ENCODE measurements at places on chromosomes 5 and 9.

DNA sequence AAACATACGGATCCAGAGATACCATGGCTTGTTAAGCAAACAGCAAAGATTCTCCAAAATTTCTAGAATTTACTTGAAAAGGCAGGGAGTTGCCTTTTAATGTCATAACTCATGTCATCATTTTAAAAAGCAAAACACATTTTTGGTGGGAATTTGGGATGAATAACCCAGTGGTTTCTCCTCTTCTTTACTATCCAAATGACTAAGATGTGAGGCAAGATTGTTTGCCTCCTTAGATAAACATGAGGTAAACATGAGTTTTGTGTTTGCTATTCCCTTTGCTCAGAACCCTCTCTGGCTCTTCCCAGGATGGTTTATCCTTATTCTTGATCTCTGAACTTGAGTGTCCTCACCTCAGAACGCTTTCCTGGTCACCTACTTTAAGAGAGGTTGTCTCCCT is 267.0 kb downstream of the EBF1 start:
- DNase-seq: no peak

GRCh38 chr5:59562756-59563389 is 330.7 kb downstream of the PDE4D start:
- DNase-seq: no peak

DNA sequence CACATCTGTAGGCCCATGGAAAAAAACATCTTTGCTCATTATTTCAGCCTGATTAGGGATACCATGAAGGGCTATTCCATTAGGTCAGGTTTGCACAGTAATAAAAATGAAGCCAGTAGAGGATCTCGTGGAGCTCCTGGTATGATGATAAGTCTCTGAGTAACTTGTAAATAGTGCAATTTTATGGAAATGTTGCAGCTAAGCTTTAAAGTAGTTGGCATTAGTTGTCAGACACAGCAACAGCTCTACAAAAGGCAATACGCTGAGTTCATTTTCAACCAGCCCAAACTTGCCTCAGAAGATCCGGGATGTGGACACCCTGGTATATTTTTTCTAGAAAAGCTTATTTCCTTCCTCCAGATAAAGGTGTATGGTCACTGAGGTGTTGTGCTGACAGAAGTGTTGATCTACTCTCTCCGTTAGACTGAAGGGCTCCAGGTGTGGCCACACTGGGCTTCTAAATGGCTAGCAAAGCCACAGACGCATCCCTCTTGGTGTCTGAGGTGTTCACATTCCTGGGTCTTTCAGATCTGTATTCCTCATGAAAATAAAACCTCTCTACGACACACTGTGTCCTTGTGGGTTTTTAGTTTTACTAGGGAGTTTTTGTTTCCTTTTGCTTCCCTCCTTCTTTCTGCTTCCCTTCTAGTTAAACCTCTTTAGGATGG is 141.6 kb downstream of the GHR start:
- no peak for DNase-seq

DNA sequence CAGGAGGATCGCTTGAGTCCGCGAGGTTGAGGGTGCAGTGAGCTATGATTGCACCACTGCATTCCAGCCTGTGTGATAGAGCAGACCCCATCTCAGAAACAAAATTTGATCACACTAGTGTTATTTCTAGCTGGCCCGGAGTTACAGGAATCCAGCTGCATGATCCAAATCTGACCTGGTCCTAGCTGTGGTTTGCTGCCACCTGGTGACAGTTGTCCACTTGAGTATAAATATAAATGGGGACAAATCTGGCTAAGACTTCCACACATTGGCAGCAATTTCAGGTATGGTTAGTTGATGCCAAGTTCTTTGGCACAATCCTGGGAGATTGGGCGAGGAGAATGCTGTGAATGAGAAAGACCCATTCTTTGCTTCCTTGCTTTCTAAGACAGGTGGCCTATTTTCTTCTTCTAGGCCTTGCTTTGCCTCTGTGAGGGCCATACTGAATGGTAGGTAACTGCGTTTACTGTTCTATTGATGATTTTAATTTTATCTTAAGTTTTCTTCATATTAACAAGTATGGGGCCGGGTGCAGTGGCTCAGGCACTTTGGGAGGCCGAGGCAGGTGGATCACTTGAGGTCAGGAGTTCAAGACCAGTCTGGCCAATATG is 35.4 kb downstream of the UBE2R2 start:
- peak; percentile 78 for DNase-seq

GRCh38 chr5:94623011-94623410 is 4.5 kb downstream of the SLF1 start:
- DNase-seq: no peak

GRCh38 chr9:74025402-74025925 is 471.7 kb upstream of the RORB start:
- DNase-seq: no peak

- DNase-seq: no peak
Measured at GRCh38 chr9:136499071-136499934, 16.5 kb upstream of the SEC16A start.

DNA sequence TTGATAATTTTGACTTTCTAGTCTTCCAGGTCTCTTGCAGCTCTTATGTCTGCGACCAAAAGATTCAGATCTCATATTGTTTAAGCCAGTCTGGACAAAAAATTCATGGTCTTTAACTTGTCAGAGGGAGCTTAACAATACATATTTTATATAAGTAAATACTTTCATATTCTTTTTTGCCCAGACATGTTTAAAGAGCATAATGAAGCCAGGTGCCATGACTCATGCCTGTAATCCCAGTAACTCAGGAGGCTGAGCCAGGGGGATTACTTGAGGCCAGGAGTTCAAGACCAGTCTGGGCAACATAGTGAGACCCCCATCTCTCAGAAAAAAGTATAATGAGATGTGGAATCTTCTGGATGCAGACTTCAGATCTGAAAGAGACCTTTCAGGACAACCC is 69.8 kb downstream of the JMY start:
- no peak for DNase-seq

GRCh38 chr9:136527721-136528710 is 17.8 kb downstream of the NOTCH1 start:
- DNase-seq: no peak

- DNase-seq: no peak
Measured at GRCh38 chr5:44860267-44860666, 51.5 kb downstream of the MRPS30 start.

GRCh38 chr5:35066260-35066795 is 18.6 kb upstream of the AGXT2 start:
- DNase-seq: peak; percentile 6

- no peak for DNase-seq
Measured at GRCh38 chr5:151966046-151966445, 41.4 kb upstream of the GLRA1 start.

- DNase-seq: no peak
Measured at GRCh38 chr5:165405340-165405739, 1899.9 kb downstream of the MAT2B start.

GRCh38 chr5:11596185-11596584 is 308.1 kb downstream of the CTNND2 start:
- DNase-seq: no peak

DNA sequence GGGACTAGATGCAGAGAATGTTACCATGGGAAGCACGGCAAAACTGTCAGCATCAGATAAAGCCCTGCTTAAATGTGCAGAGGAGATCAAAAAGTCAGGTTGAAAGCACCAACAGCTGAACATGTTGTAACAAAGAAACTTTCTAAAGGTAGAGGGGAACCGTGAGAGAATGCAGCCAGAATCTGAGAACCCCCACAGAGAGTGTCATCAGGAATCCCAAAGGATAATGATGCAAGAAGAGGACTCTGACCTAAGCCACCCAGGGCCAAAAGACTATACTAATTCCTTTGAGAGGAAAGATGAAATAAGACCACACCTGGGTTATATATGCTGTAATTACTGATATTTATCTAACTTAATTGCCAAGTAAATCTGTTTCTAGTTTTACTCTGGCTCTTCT is 116.6 kb downstream of the PCSK1 start:
- no peak for DNase-seq

- no peak for DNase-seq
Measured at GRCh38 chr5:154899151-154899816, 38.7 kb downstream of the GEMIN5 start.

DNA sequence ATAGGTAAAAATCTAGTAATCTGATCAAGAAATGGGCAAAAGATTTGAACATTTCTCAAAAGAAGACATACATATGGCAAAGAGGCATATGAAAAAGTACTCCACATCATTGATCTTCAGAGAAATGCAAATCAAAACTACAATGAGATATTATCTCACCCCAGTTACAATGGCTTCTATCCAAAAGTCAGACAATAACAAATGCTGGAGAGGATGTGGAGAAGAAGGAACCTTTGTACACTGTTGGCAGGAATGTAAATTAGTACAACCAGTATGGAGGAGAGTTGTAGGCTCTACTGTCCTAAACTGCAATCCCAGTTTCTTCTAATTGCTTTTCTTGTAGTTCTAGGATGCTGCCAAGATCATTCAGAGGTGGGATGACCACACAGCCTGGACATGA is 193.5 kb upstream of the RFX3 start:
- no peak for DNase-seq

GRCh38 chr9:100030548-100030947 is 68.3 kb downstream of the ERP44 start:
- DNase-seq: peak; percentile 27

DNA sequence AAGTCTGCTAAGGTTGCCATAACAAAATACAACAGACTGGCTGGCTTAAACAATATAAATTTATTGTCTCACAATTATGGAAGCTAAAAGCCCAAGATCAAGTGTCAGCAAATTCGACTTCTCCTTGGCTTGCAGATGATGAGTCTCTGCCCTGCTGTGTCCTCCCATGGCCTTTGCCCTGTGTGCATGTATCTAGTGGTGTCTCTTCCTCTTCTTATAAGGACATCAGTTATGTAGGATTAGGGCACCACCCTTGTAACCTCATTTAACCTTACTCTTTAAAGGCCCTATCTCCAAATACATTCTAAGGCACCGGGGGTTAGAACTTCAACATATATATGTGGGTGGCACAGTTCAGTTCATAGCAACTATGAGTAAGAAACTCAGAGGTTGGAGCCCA is 157.9 kb upstream of the RASA1 start:
- DNase-seq: peak; percentile 72

DNA sequence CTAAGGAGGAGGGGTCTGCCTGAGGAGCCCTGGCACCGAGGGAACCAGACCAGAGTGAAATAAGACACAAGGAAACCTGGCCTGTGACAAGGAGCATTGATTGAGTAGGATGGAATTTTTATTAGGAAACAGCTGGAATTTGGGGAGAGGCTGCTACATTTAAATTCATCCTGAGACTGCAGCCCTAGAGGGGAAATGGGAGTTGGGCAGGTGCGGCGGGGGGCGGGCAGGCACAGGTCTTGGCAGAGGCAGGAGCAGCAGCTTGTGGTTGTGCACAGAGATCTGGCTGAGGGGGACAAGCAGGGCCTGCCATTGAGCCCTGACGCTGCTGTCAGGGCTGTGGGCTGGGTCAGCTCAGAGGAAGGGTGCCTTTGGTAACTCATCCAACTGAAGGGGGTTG is 71.6 kb downstream of the PCDH1 start:
- DNase-seq: no peak

DNA sequence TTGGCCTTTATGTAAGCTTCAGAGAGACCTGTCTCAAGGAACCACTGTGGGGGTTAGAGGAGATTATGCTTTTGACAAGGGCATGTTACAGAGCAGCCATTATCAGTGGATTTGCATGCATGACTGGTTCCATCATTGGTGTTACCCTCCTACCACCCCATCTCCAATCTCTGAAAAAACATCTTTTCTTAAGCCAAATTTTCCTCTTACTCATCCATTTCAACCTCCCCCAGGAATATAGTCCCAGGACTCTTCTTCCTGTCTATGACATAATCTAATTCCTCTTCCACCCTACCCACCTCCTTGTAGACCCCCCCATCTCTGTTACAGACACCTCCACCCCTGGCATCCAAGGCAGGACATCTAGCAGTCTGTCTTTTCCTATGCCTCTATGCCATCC is 33.1 kb upstream of the ADRB2 start:
- DNase-seq: no peak

DNA sequence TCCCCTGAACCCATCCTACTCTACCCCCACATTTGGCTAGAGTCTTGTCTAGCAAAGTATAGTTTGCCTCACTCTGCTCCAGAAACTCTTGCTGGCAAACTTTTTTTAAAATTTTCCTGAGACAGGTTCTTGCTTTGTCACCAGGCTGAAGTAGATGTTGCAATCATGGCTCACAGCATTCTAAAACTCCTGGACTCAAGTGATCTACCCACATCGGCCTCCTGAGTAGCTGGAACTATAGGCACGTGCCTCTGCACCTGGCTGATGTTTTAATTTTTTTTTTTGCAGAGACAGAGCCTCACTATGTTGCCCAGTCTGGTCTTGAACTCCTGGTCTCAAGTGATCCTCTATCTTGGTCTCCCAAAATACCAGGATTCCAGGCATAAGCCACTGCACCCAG is 175.8 kb upstream of the FBXL17 start:
- no peak for DNase-seq

DNA sequence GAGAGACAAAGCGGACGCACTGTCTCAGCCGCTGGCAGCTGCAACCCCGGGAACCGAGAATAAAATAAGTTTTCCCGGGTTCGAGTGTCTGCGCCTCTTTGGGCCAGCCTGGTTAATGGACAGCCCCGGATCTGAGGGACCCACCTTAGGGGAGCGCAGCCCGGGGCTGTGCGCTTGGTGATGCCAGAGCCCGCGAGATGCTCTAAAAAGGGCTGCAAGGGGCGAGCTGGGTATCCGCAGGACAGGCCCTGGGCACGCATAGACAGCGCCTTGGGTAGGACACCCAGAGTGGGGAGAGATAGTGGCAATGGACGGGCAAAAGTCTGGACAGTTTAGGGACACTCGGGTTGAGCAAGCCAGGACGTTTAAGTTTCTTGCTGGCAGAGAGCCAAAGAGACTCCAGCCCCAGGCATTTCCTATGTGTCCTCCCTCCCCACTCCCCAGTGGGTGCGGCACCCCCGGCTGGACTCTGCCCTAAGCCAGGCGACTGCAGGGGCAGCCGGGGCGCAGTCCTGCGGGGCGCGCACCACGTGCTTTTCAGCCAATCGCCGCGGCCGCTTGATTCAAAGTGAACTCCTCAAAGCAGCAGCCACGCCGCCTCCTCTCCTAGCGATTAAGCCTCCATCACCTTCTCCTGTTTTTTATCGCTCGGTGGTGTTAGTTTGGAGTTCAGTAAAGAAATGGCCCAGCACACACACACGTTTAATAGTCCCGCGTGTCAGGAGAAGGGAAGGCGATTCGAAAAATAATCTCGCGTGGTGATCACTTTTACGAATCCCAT is 616 bp upstream of the ENC1 start:
- DNase-seq: peak; percentile 89

- DNase-seq: no peak
Measured at GRCh38 chr5:161332343-161332742, 214.2 kb downstream of the GABRB2 start.

DNA sequence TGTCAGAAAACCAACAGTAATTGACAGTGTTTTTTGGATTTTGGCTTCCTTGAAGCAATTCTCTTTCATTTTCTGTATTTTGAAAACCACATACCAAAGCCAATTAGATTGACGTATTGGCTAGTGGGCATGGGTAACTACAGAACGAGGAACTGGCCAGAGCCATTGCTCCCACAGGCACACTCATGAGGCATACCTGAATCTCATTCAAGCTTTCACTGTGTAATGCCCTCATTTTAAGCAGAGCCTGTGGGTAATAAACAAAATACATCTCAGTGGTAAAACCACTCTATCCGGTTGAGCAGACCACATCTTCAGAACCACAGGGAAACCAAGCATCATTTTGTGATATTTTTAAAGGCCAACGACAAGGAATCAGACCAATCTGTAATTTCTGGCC is 394.1 kb downstream of the ZNF608 start:
- DNase-seq: no peak

Measured in suppressor macrophage (primary cell).